ENCODE measurements at places on chromosomes 6 and 20. TPM values are rescaled to one million over a fixed set of nuclear protein-coding genes. Genes with fewer than 3 reads are reported as not detected.

The C6orf52 gene
- 0.93 TPM for total RNA-seq

The ALDH5A1 gene
- 5.9 TPM for total RNA-seq

The STMND1 gene
- not detected for total RNA-seq

The NKAIN4 gene
- not detected for total RNA-seq

The NDRG3 gene
- 33.2 TPM for total RNA-seq

The DEFB113 gene
- total RNA-seq: not detected

The SEMG1 gene
- not detected for total RNA-seq

The ME1 gene
- not detected for total RNA-seq

The SCUBE3 gene
- not detected for total RNA-seq

The JAG1 gene
- total RNA-seq: 1.1 TPM

The EBF4 gene
- 3.3 TPM for total RNA-seq

The DLL1 gene
- 0.50 TPM for total RNA-seq

The OPRM1 gene
- total RNA-seq: not detected

The MPIG6B gene
- not detected for total RNA-seq

The MARCKS gene
- 0.11 TPM for total RNA-seq

The SLC16A10 gene
- 1.3 TPM for total RNA-seq

The SNHG17 gene
- 50.3 TPM for total RNA-seq

The ABHD16B gene
- total RNA-seq: not detected

The MUC21 gene
- not detected for total RNA-seq

The PSORS1C2 gene
- total RNA-seq: not detected

The LY6G6F gene
- total RNA-seq: not detected

The FRK gene
- total RNA-seq: 0.14 TPM

The FOXC1 gene
- not detected for total RNA-seq

The SAMD10 gene
- 21.8 TPM for total RNA-seq

The C6orf163 gene
- 1.3 TPM for total RNA-seq

The SALL4 gene
- 0.09 TPM for total RNA-seq

The DNAAF9 gene
- total RNA-seq: 3.4 TPM

The PCIF1 gene
- total RNA-seq: 37.1 TPM

The LAMA5 gene
- total RNA-seq: 0.77 TPM

The EYA4 gene
- not detected for total RNA-seq

The FERMT1 gene
- 0.75 TPM for total RNA-seq

The FABP7 gene
- not detected for total RNA-seq

The WFDC2 gene
- total RNA-seq: 0.52 TPM

The ADA gene
- 85.7 TPM for total RNA-seq

The TREM2 gene
- not detected for total RNA-seq

The HAO1 gene
- not detected for total RNA-seq

The MUCL3 gene
- not detected for total RNA-seq

The TRIM31 gene
- total RNA-seq: not detected

The SLC26A8 gene
- not detected for total RNA-seq

The PI3 gene
- total RNA-seq: not detected

The FAM83D gene
- total RNA-seq: 17.3 TPM

The LY6G6C gene
- 0.25 TPM for total RNA-seq

The IPCEF1 gene
- 9.5 TPM for total RNA-seq

The GMDS gene
- total RNA-seq: 24.2 TPM

The GJA1 gene
- total RNA-seq: 0.07 TPM

The TFAP2D gene
- not detected for total RNA-seq

The PROKR2 gene
- total RNA-seq: not detected

The HLA-DMB gene
- 8.5 TPM for total RNA-seq

The TMEM170B gene
- 0.23 TPM for total RNA-seq

The OPRL1 gene
- 0.70 TPM for total RNA-seq

The LTA gene
- total RNA-seq: 30.0 TPM

The FAXC gene
- total RNA-seq: not detected

The ZNF391 gene
- total RNA-seq: 0.39 TPM

The ZBTB22 gene
- total RNA-seq: 11.6 TPM

The C6orf132 gene
- 0.05 TPM for total RNA-seq

The RIPPLY2 gene
- total RNA-seq: not detected
